ENCODE measurements at places on chromosomes 5 and 9. TPM values are rescaled to one million over a fixed set of nuclear protein-coding genes. Genes with fewer than 3 reads are reported as not detected.

The DMRT2 gene
- not detected for total RNA-seq

The ADAMTSL1 gene
- total RNA-seq, result 1.9 TPM

The PCDHB11 gene
- not detected for total RNA-seq

The CDH9 gene
- not detected for total RNA-seq

The FBP2 gene
- not detected for total RNA-seq

The AQP7 gene
- not detected for total RNA-seq

The KCNMB1 gene
- total RNA-seq, result not detected

The RNF183 gene
- not detected for total RNA-seq

The SPOCK1 gene
- 38.5 TPM for total RNA-seq

The KIF27 gene
- 0.87 TPM for total RNA-seq

The SRP19 gene
- 75.9 TPM for total RNA-seq

The GARNL3 gene
- total RNA-seq, result 1.2 TPM

- peak; percentile 63 for DNase-seq
These were observed 74.8 kb downstream of the ICE1 start for GRCh38 chr5:5497152-5497788.

GRCh38 chr9:83622433-83622938, 457 bp upstream of the IDNK start:
- DNase-seq, result no peak

DNA sequence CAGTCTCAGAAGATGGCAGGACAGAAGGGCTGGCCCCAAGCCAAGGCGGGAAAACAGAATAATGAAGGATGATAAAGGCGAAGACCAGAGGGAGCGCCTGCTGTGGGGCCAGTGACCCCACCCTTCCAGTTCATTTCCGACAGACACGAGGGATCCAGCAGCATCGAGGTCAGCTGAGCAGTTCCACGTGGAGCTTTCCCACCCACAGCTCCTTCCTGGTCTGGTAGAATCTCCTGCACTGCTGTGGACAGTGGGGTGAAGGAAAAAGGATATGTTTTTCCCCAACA, 265.9 kb upstream of the VLDLR start:
- DNase-seq, result no peak

DNA sequence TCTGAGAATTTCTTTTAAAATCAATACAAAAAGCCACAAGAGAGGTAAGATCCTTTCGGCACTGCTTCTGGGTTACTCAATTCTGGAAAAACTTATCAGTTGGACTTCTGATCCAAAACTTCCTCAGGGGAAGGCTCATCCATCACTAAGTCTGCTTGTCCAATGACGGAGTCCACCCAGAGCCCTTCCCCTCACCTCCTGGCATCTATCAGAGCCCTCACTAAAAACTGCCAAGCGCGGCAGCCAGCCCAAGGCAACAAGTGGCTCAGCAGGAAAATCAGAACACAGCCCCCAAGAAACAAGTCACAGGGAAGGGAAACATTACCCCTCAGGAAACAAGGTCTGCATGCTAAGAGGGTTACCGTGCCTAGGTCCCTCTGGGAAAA, 869 bp upstream of the ESM1 start:
- DNase-seq, result peak; percentile 39

DNA sequence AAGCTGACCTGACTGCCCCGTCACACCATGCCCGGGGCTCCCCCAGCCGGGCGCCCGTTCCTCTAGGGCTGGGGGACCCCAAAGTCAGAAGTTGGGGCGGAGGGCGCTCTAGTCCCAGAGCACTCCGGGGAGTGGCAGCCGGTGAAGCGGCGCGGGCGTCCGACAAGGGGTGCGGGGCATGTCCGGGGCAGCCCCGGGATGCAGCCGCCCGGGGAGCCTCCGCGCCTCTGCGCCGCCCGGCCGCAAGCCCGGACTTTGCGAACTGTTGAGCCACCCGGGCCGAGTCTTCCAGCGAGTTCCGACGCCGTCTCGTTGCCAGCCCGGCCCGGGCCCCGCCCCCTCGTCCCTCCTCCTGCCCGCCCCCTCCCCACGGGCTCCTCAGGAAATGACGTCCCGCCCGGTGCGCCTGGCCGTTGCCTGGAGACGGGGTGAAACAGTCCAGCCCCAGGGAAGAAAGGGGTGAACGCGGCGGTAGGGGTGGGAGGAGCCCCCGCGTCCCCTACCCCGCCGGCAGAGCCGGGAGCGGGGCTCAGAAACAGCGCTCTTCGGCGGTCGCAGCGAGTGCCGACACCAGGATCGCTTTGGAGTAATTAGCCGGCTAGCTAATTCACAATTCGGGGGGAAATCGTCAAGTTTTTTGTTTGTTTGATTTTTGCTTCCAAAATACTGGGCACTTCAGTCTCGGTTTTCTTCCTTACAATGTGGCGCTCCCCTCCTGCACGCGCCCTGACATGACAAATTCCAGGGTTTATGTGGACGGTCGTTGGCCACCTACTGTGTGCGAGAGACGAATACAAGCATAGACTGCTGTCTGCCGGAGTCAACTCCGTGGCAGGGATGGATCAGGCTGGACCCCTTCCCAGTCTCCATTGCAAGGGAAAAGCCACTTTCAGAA, at the start of gene WHRN:
Gene WHRN, minus strand, starts transcription at position 287 of the 895 bp plus-strand sequence. CDS start 672 bp downstream, outside the sequence.
- DNase-seq, result peak; percentile 78

- no peak for DNase-seq
These were observed 229.6 kb downstream of the GLIS3 start for GRCh38 chr9:4070266-4070665.

DNA sequence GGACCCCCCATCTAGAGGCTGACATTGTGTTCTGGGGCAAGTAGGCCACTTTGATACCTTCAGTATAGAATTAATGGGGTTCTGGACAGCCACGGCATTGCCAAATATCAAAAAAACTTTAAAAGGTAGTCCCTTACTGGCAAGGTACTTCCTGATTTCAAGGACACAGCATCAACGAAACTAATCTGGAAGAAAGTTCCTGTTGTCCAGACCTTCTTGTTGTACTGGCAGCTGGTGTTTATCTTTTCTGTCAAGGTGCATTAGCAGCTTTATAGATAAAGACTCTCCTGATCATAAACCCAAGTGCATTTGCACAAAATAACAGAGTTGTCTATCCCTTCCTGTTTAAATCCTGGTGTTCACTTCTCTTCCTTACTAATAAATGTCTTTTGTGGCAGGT, 23.7 kb upstream of the GOLGA1 start:
- no peak for DNase-seq

GRCh38 chr5:61467766-61468482, 135.9 kb downstream of the ZSWIM6 start:
- peak; percentile 44 for DNase-seq

DNA sequence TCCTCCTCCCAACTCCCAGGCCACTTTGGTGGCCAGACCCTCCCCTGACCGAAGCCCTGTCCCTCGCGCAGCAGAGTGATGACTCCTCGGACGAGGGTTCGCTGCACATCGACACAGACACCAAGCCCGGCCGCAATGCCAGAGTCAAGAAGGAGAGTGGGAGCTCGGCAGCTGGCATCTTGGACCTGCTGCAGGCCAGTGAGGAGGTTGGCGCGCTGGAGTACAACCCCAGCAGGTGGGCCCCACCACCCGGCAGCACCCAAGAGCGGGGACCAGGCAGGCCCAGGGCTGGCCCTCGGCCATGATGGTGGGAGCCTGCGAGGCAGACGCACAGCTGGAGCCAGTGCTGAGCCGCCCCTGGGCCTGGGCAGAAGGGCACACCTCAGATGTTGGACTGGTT, 90.6 kb downstream of the PHF2 start:
- DNase-seq, result no peak

- DNase-seq, result peak; percentile 99
These were observed 203.3 kb upstream of the CDH9 start for GRCh38 chr5:27241564-27242257.

DNA sequence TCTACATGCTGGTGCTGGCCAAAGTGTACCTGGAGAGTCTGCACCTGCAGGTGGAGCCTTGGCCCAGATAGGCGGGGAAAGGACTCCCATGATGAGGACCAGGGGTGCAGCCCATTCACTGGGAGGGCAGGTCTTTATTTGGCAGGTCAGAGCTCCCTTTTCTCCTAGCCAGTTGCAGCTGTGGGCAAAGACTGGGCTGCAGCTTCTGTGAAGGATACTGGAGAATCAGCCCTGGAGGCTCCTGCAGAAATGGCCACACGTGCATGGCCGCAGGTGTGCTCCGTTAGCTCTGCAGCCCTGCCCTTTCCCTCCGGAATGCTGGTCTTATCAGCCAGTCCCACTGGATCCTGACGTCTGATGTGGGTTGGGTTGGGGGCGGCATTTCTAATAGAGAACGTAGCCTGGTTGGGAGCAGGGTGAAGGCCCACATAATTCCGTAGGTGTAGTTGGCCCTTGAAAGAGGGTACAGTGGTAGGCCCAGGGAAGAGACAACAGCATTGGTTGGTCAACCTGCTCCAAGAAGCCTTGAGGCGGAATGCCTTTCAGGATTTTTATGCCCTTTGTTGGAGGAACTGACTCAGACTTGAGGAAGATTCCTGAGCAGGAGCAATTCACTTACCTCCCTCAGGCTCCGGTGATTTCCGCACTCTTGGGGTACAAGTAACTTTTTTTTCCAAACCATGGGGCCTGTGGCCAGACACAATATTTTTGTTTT, 22.0 kb upstream of the TIFAB start:
- no peak for DNase-seq

DNA sequence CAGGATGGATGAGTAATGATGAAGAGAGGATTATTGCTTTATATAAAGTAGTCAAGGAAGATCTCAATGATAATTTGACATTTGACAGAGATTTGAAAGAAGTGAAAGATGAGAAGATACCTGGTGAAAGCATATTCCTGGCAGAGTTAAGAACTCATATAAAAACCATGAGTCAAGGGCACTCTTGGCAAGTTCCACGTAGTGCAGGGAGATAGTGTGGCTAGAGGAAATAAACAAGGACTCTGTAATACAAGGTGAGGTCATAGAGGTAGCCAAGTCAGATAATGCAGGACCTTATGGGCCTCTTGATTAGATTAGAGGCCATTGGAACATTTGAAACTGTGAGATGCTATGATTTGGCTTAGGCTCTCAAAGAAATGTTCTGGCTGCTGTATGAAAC, 72.3 kb downstream of the HCN1 start:
- peak; percentile 24 for DNase-seq

DNA sequence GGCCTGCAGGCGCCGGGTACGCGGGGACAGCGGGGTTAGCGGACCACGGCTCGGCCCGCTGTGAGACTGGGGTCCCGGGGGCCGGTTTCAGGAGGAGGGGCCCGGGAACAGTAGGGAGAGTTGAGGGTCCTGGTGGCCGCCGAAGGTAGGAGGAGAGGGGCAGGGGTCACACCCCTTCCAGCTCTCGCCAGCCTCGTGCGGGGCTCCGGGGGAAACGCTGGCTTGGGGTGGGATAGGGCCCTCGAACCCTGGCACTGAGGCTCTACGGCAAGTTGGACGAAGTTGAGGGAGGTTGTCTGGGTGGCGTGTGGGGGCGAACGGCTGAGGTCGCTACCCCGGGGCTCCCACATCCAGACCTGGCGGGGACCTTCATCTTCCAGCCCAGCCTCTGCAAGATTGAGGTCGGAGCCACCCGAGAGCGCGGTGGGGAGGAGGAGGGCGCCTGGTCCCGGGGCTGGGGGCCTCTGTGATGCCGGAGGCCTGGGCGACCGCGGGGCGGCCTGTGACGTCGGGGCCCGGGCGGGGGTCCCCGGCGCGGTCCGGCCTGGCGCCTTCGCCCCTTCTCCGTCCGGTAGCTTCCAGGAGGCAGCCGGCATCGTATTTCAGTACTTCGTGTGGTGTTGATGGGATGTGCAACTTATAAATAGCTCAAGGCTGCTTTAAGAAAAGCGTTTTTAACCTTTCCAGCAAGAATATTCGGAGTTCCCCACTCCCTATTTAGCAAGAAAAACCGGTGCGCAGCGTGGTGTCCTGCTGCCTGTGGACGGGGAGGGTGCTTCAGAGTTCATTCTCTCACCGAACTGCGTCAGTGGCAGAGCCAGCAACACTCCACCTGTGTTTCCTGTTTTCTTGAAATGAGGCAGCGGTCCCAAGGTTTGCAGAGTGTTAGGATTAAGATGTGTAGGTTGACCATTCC, 902 bp downstream of the HABP4 start:
- no peak for DNase-seq

- DNase-seq, result no peak
These were observed 53.6 kb upstream of the RANBP6 start for GRCh38 chr9:6068983-6069382.

- DNase-seq, result no peak
These were observed 69.9 kb downstream of the JAKMIP2 start for GRCh38 chr5:147712598-147712997.

DNA sequence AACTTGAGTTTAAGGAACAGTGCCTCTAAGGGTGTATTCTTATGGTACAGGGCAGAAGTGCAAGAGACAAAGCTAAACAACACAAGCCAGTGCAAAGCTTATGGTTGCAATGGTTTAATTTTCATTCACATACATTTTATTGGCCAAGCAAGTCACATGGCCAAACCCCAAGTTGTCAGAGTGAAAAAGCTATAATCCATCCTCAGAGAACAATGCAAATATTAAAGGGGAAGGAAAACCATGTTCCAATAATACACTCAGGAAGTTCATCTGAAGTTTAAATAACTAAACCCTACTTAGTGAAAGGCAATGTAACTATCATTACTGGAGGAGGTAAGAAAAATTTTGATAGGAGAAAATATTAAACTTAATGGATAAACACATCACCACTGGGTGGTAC, 26.6 kb upstream of the TLR4 start:
- DNase-seq, result no peak

- no peak for DNase-seq
These were observed 154.1 kb upstream of the CD180 start for GRCh38 chr5:67350618-67351201.

DNA sequence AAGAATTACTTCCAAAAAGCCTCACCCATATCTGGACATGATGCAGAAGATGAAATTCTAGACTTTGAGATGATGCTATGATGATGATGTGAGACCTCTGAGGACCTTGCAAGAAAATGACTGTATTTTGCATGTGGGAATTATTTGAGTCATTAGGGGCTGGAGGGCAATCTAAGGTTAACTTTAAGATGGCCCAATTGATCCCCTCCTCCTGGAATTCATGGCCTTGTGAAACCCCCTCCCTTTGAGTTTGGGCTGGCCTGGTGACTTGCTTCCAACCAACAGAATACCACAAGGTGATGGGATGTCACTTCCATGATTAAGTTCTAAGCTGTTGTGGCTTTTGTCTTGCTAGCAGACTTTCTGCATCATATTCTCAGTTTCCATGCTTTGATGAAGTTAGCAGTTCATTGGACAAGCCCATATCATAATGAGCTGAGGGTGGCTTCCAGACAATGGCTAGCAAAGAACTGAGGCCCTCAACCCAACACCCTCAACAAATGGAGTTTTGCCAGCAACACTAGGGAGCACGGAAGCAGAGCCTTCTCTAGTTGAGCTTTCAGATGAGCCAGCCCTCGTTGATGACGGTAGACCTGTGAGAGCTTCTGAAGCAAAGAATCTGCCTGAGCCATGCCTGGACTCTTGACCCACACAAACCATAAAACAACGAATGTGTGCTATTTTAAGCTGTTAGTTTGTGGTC, 7.4 kb upstream of the AMACR start:
- no peak for DNase-seq

- peak; percentile 41 for DNase-seq
These were observed 9.7 kb upstream of the C9orf152 start for GRCh38 chr9:110217656-110218099.
